ENCODE measurements at places on chromosomes 5 and 9.

- DNase-seq = no peak
These were observed 264.3 kb upstream of the KCNN2 start for GRCh38 chr5:114097570-114097969.

DNA sequence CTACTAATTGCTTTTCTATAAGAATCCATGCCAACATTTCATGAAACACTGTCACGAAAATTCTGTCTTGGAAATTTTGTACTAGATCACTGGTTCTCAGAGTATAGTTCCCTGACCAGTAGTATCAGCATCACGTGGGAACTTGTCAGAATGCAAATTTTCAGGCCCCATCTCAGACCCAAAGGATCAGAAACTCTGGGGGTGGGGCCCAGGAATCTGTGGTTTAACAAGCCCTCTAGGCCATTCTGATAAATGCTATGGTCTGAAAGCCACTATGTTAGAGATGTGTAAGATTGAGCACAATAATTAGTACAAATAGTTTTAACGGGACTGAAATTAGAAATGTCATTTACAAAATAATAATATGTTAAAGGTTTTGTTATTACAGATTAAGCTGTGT lies 615.7 kb upstream of the ARRDC3 start:
- DNase-seq = no peak

- no peak for DNase-seq
These were observed 510.0 kb downstream of the ACTL7B start for GRCh38 chr9:108345826-108346225.

DNA sequence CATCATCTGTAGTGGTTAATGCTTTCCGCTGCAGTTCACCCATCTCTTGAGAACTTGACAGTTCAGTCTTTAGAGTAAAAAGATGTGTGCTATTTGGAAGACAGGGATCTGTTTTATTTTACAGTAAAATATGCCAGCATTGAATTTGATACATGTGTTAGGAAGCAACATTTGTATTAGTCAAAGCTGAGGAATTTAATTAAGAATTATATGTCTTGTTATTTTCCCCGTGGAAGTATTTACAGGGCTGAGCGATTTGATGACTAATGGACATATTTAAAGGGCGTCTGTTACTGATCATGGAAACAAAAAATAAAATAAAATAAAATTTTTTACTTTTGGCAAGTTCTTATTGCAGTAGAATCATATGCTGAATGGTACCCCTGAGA lies 101.3 kb downstream of the PAM start:
- no peak for DNase-seq

- DNase-seq = no peak
These were observed 74.5 kb downstream of the HMCN2 start for GRCh38 chr9:130340011-130340410.

Measured in DMS79 (cell line).